ENCODE measurements at places on chromosomes 5 and 9.

DNA sequence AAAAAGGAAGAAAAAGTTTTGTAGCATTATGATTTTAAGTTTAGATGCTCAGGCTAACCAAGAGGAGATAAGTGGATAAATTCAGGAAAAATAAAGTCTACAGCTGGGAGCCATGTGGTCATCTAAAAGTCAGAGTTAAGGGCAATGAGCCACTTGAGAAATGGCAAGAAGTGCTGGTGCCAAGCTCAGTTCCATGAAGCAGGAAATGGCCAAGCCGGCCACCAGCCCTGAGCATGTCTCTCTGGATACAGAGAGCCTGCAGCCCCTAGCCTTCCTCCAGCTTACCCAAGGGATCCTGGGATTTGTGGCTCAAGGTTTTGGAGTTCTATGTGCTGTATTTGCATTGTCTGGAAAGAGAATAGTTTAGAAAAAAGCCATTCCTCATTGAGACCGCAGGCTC is 12.2 kb upstream of the S1PR3 start:
- DNase-seq: no peak

DNA sequence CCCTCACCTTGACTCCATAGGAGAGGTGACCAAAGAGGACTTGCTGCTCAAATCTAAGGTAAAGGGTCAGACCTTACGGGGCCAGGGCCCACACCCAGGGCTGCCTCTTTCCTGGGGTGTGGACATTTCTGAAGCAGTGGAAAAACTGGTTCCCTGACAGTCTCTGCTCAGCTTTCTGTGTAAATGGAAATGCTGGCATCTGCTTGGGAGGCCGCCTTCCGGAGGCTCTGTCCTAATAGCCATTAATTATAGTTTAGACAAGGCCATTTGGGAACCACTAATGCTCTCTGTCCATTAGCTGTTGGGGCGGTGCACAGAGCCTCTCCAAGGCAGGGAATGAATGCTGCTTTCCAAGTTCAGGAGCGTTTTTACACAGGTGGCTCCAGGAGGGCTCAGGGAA is 17.3 kb downstream of the USP20 start:
- no peak for DNase-seq

DNA sequence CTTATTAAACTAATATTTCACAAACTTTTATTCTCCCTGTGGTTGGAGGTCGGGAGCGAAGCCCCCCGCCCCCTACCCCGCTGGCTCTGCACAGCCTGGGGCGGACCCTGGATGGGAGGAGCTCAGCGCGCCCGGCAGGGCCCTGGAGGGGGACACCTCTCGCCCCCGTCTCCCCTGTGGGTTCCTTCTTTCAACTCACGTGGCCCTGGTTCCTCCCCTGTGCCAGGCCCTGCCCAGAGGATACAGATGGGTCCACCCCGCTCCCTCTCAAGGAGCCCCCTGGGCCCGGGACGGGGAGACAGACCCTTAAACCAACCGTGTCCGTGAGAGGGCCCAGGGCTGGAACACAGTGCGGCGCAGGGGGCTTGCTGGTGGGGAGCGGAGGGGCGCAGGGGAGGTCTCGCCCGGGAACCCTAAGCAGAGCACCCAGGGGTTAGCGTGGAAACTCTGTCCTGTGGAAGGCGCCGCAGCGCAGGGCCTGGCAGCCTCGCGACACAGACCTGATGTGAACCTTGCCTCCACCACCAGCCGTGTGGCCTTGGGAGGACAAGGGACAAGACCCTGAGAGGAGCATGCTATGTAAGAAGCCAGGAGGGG is 103.7 kb upstream of the MVB12B start:
- DNase-seq: no peak

DNA sequence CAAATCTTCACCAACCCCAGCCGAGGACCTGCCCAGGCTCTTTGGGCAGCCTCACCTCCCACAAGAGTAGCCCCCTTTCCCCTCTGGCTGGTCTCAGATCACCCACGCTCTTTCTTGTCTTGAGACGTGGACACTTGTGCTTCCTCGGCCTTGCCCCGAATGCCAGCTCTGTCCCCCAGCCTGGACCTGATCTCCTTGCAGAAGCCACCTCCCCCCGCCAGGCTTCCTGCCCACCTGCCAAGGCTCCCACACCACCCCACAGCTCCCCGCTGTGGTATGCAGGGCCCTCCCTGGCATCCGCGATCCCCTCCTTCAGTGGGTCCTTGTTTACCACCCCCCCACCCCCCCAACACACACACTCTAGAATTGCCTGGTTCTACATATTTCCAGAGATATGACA is 133.7 kb downstream of the ROR2 start:
- DNase-seq: no peak

- DNase-seq: no peak
Measured at GRCh38 chr5:7756453-7756852, 94.5 kb downstream of the CFAP90 start.

DNA sequence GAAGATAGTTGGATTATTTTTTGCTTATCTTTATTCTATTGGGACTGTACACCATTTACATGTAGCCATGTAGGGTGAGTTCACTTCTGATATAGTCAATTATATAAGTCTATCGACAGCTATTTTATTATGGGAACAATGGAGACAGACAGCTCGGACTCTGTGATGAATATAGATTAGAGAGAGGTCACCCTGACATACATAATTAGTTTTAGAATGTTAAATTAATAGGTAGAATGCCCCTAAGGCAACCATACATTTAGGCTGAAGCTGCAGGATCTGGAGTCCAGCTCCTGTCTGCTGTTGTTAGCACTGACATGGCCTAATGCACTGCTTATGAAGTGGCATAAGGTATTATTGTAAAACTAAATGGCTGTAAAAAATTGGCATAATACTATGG is 700.8 kb downstream of the MAT2B start:
- no peak for DNase-seq

DNA sequence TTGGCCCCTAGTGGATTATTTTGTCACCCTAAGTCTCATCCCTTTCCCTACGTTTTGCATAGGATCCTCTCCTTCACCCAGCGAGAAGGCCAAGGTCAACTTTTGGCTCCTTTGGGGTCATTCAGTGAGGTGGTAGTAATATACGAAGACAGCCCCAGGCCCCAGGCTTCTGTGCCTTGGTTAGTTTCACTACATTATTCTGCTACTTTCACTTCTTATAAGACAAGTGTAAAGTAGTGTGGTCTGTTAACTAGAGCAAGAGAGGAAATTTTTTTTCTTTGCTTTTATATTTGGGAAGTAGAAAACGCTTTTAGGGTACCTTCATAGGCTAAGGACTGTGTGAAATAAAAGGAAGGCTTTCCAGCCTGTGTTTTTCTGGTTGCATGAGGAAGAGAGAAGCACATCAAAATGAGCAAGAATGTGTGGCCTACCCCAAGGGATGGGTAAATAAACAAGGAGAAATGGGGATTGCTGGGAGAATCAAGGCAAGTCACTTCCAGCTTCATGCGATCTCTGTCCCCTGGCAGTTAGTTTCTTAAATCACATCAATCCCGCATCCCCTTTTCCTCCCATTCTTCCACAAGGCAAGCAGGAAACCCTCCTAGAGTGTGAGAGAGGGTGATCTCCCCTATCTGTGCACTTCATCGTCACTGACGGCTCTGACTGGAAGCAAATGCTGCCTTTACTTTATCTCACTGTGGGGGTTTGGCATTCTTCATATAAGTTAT is 677.0 kb upstream of the WWC1 start:
- no peak for DNase-seq

DNA sequence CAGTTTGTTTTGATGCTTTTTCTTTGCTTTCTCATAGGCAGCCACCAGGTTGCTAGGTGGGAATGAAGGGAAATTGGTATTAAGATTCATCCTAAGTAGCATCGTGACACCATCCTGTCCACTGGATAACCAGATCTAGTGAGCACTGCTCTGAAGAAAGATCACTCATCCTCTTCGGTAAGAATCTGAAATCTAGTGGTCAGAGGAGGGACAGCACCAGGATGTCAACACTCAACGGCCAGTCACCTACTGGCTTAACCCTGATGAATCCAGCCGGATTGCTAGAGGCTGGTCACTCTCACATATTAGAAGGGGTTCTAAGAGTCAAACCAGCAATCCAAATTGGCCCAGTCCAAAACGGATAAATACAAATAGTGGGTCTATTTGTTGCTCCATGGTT is 50.8 kb downstream of the DCP2 start:
- no peak for DNase-seq

Measured in stimulated activated CD8-positive, alpha-beta memory T cell treated with anti-CD3 and anti-CD28 coated beads, Interleukin-2, amount 100 ng/mL, for 1 hour (primary cell).